ENCODE measurements at places on chromosomes 12 and 14.
A peak's percentile ranks its signal among the peaks of the same experiment; 100 is the strongest.

GRCh38 chr12:5473076-5473782, 41.3 kb downstream of the NTF3 start:
- DNase-seq, result no peak

DNA sequence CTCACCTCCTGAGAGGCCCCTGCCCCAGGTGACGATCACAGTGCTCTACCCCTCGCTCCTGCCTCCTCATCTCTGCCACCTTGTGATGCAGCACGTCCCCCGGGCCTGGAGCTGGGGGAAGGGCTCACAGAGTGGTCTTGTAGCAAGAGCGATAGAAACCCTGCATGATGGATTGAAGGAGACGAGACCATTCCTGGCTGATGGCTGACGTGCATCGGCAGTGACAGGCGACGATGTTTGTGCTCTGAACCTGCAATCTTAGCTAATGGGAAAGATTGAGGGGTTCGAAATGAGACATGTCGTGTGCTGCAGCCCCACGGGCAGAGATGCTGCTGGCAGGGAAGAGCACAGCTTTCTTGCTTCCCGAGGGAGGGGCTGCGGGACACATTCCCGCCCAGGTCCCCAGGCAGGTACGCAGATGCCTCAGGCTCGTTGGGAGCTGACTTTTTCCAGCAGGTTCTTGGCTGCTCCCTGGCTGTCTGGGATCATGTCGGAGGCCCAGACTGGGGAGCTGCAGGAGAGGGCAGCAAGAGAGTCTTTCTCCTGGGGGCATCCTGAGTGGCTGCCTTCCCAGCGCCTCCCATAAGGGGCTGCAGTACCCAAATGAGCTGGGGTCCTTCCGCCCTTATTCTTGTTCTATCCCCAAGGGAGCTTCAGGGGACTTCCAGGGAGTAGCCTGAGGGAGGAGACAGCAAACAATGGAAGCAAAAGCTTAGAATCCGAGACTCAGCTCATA, 38.7 kb upstream of the GPATCH2L start:
- no peak for DNase-seq

DNA sequence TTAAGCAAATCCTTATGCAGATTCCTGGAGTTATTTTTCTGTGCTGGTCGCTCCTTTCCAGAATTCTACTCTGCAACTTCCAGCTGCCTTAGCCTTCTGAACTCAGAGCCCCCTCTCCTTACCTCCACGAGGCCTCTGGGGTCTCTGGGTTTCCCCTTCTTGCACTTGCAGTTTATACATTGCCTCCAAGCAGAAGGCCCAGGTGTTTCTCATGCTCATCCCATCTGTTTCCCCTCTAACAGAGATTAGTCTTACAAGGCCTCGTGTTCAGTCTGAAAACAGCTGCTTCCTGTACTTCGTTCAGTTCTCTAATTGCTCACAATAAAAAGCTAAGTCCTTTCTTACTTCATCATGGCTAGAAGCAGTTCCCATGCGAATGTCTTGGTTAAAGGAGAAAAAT, 134.4 kb upstream of the FGD4 start:
- no peak for DNase-seq

GRCh38 chr12:104064842-104065427, 604 bp downstream of the HCFC2 start:
- DNase-seq, result no peak

GRCh38 chr14:50812180-50812579, 18.8 kb downstream of the NIN start:
- no peak for DNase-seq

- peak; percentile 41 for DNase-seq
Measured at GRCh38 chr14:104333646-104334423, 195.4 kb downstream of the KIF26A start.

DNA sequence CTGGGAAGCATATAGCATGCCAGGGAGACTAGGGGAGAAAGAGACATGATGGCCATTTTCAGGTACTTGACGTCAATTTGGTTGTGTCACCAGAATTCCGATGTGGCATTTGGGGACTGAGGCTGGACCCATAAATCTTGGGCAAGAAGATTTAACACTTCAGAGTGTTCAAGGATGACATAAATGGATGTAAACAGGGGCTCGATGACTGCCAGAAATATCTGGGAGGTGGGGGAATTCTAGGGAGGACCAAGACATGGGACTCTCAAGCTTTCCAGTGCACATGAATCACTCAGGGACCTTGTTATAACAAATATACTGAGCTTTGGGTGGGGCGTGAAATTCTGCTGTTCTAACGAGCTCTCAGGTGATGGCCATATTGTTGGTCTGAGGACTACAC, 17.8 kb downstream of the HAL start:
- DNase-seq, result no peak

DNA sequence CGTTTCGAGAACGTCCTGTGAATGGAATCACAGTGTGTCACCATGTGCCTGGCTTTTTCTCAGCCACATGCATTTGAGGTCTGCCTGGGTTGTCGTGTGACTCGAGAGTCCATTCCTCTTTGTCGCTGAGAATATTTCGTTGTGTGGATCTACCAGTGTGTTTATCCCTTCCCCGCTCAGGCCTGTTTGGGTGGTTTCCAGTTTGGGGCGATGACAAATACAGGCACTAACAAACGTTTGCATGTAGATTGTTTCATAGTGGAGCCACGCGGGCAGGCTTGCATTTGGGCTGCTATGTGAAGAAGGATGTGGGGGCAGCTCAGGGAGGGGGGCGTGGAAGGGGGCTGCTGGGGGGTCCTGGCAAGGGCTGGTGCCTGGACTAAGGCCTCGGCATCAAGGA, 14.1 kb downstream of the RIN3 start:
- DNase-seq, result no peak

DNA sequence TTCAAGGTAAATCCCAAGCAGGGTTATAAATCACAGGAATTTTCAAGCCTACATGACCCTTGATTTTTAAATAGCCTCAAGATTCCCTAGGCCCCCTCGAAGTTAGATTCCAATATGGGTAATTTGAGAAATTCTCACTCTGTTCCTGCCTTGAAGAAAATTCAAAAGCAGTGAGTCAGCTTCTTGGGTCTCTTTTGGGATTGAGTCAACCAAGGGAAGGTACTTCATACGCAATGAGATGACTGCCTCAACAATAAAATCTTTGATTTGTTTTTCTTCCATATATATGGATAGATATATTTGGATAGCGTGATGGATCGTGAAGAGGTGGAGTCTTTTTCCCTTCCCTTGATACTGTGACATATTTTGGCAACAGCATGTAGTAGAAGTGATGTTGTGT, 180.4 kb upstream of the ATP2B1 start:
- DNase-seq, result no peak

DNA sequence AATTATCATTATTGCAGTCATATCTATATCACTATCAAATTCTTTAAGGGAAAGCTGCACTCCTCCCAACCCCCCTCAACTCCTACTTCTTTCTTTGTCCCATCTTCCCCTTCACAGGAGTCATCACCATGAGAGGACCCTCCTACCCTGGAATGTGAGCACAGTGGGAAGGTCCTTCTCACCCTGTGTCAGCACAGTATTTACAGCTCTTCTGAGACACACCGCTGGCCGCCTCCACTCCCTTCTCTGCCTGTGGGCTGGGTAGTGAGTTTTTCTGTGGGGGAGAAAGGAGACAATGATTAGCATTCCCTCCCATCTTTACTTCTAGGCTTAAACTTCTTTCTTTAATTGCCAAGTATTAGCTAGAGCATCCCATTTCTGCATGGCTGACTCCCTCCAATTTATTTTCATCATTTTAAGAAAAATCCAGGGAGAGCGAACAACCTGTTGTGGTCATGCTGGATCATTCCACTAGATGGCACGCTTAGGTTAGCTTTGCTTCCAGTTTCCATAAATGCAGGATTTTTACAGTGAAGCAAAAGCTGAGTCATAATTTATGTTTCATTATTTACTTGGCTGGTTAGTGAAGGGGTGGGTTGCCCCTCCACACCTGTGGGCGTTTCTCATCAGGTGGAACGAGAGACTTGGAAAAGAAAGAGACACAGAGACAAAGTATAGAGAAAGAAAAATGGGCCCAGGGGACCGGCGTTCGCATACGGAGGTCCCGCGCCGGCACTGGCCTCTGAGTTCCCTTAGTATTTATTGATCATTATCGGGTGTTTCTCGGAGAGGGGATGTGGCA, 188.5 kb downstream of the ALX1 start:
- DNase-seq, result no peak
